GM12864 (cell line): ENCODE measurements at places on chromosomes 3 and 15.

DNA sequence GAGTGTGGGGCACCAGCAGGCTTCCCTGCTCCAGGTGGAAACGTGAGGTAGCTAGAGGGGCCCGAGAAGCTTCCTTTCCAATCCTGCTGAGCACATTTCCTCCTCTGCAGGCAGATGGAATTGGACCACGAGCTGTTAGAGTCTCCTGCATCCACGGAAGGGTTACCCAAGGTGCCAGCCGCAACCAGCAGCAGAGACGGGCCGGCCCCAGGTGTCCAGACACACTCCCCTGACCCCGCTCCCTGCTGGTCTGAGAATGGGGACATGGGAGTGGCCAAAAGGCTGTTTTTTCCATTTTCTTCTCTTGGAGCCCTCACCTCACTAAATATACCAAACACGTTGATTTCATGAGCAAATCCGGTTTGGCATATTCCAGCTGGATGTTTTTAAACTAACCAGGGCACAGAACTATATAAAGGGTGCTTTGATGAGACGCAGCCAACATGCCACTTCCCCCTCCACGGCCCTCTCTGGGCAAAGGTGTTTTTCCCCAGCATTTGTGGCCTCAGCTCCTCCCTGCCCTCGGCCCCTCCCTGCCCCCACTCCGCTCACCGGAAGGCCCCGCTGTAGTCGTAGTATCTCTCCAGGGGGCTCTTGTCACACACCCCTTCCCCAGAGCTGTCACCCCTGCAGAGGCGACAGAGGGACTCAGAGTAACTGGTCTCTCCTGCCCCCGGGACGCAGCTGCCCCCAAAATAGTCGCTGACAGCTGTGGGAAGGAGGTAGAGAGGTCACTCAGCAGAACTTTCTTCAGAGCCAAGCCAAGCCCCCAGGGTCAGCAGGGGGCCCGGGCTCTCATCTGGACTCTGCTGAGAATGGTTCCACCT lies 7.0 kb downstream of the MELTF start:
- no peak for DNase-seq

- DNase-seq: no peak
These were observed 281.7 kb upstream of the ROPN1 start for GRCh38 chr3:124273651-124274050.

DNA sequence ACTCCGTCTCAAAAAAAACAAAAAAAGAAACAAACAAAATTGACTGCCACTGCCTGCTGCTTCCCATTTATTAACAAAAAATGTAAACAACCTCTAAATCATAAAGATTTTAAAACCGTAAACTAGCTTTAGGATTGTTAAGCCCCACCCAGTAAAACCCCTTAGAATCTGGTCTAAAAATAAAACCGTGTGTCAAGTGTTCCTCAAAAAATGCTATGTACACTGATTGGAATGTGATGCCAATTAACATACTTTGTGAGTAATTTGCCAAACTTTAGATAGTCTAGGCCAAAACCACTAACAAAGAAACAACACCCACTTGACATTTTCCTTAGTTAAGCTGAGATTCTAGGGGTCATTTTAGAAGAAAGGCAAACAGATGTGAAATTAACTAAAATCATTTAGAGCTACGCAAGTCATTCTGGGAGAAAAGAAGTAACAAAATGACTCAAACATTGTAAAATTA lies 5.3 kb downstream of the RAF1 start:
- no peak for DNase-seq

GRCh38 chr3:194137506-194138474 lies 1.8 kb downstream of the HES1 start:
- DNase-seq: no peak

- DNase-seq: no peak
These were observed 352.8 kb downstream of the LRTM1 start for GRCh38 chr3:54574906-54575617.

DNA sequence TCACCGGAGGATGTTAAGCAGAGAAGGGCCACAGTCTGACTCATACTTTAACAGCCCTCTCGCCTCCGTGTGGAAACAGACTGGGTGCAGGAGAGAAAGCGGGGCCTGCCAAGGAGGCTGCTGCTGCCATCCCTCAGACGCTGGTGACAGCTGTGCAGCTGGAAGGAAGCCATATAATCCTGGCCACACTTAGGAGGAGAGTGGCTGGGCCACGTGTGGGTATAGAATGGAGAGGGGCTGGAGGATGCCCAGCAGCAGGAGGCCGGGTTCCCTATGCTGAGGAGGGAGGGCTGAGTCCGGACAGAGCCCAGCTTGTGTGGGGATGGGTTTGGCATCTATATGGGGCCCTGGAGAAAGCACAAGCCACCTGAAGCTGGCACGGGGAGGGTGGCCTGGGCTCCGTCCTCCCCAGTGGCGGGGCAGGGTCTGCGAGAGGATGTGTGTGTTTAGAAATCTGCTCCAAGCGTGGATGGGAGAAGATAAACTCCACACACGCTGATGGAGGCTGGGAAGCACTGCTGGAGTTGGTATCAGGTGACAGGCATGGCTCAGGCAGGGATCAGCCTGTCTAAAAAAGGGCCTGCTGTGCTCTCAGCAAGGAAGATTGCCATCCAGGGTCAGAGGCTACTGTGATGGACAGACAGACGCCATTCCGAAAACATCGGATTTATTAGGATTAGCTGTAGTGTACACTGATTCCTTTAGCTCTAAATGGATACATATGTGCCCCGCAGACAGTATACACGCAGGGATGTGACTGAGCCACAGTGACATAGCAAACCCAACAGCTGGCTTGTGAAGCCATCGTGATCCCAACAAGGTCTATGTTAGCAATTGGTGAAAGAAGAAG lies 15.9 kb downstream of the ABTB1 start:
- DNase-seq: no peak

- DNase-seq: no peak
These were observed 467.2 kb upstream of the AGTR1 start for GRCh38 chr3:148230473-148230872.

DNA sequence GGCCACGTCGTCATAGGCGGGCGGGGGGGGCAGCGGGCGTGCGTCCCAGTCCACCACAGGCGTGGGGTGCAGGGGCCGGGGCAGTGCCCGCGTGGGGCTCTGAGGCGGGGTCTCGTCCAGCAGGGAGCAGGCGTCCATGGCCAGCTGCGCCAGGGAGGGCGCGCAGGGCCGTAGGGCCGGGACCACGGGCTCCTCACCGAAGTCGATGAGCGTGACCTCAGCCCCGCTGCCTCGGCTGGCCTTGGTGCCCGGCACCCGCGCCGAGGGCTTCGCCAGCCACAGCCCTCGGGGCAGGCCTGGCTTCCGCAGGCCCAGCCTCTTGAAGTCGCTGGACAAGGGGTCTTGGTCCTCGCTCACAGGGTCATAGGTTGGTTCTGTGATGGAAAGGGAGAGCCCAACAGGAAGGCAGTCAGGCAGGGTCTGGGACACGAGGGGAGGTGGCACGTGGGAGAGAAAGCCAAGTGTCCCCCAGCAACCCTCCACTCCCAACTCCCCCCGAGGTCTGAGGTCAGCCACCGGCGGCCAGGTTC lies 40.0 kb downstream of the TNK2 start:
- DNase-seq: no peak

DNA sequence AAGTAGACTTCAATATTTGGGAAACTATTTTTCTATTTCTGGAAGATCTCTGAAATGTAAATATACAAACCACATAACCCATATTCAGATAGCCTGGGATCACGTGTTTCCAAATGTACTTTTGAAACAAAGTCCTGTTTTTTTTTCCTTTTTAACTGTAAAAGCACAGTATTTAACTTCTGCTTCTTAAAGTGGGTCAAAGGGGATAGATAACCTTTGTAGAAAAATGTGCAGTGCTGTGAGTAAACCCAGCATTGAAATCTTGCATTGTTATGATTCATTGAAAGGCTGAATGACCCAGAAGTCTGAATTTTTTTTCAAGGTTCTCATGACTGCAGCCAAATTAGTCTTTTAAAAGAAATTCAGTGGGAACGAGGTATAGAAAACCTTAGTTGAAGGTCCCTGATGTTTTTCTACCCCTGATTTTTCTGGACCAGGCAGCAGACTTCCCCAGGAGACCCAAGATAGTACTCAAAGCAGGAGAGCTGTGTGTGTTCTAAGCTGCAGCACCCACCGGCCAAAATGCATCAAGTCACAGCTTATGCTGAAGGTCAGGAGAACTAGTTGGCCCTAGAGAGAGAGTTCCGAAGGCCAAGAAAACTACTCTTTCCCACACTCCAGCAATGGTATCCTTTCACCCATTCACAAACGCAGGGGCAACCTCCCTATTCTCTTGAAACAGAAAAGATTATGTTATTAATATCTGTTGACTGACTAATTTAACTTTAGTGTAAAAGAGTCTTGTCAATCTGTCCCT lies 43.6 kb upstream of the APH1B start:
- DNase-seq: no peak

GRCh38 chr3:143637133-143637532 lies 211.1 kb downstream of the SLC9A9 start:
- DNase-seq: no peak
